ENCODE measurements at places on chromosomes 16 and 17. TPM values are rescaled to one million over a fixed set of nuclear protein-coding genes. Genes with fewer than 3 reads are reported as not detected.

Gene PLA2G10
- total RNA-seq: not detected

Gene CCL18
- total RNA-seq: not detected

Gene KRTAP2-2
- not detected for total RNA-seq

Gene ABI3
- total RNA-seq: 5.5 TPM

Gene ERN2
- total RNA-seq: 0.53 TPM

Gene KRTAP4-11
- not detected for total RNA-seq

Gene TBC1D3I
- 1.5 TPM for total RNA-seq

Gene NSRP1
- 12.7 TPM for total RNA-seq

Gene FOXL1
- 16.1 TPM for total RNA-seq

Gene FOXN1
- total RNA-seq: 0.23 TPM

Gene PITPNC1
- total RNA-seq: 13.4 TPM

Gene GPR179
- 0.06 TPM for total RNA-seq

Gene PHB1
- total RNA-seq: 141 TPM

Gene ATP6V0D1
- 91.1 TPM for total RNA-seq

Gene ANKRD40CL
- not detected for total RNA-seq

Gene RAB40B
- total RNA-seq: 21.8 TPM

Gene WFIKKN1
- total RNA-seq: 1.8 TPM

Gene TBC1D3B
- total RNA-seq: 4.0 TPM

Gene MYH2
- total RNA-seq: 137 TPM

Gene ST6GALNAC1
- total RNA-seq: 0.12 TPM

Gene C1QTNF8
- total RNA-seq: not detected

Gene MRM1
- total RNA-seq: 5.6 TPM

Gene RGS11
- 4.9 TPM for total RNA-seq

Gene TBC1D28
- total RNA-seq: not detected

Gene TERB1
- total RNA-seq: not detected

Gene CDH8
- total RNA-seq: 20.0 TPM

Gene NUPR1
- 4.1 TPM for total RNA-seq

Gene CSH2
- not detected for total RNA-seq

Gene ZFP3
- 6.9 TPM for total RNA-seq

Gene HSPB9
- 0.23 TPM for total RNA-seq

Gene TIMM22
- 14.4 TPM for total RNA-seq

Gene KREMEN2
- 2.9 TPM for total RNA-seq

Gene TPSD1
- total RNA-seq: not detected

Gene SLC5A2
- total RNA-seq: 53.8 TPM

Gene C16orf92
- total RNA-seq: not detected

Gene SLC13A2
- total RNA-seq: 1.9 TPM

Gene PYY
- not detected for total RNA-seq

Gene KRTAP4-3
- not detected for total RNA-seq

Gene FGF11
- 4.8 TPM for total RNA-seq

Gene TPSAB1
- total RNA-seq: 0.99 TPM

Gene TNFRSF13B
- not detected for total RNA-seq

Gene CENPV
- 30.9 TPM for total RNA-seq

Gene CCL7
- total RNA-seq: not detected

Gene FBXW10
- total RNA-seq: 0.18 TPM
